ENCODE measurements at places on chromosomes 2 and 18.
A peak's percentile ranks its signal among the peaks of the same experiment; 100 is the strongest.

- DNase-seq: no peak
Observed at GRCh38 chr2:225020168-225020849, 22.0 kb downstream of the DOCK10 start.

DNA sequence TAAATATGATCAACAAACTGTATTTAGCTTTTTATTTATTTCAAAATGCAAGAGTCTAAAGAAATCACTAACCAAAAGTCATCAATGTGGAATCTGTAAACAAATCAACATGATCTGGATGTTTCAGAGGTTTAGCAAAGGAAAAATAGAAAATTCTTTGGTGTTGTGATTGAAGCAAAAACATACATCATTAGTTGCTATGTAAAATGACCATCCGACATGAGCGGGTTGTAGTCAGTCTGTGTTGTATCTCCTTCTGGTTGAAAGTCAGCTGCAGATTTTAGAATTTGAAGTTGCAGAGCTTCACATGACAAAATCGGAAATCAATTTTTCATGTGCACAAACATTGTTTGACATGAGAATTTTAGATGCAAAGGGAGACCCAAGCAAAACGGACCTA lies 63.2 kb downstream of the IRS1 start:
- DNase-seq: no peak

DNA sequence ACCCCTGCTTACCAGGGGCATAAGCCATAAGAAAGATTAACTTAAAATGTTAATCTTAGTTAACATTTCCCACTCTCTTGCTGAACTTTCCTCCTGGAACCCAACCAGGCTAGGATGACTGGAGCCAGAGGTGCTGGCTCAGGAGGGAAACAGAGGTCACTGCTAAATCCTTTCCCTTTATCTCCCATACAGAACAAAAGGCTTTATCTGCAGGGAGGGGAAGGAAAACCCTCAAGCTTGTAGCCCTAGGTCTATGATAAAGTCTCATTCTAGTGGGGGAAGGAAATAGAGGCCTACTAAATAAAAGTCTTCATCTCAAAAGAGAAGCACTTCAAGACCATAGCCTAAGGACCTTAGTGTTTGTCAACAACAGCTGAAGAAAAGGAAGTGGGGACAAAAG lies 18.6 kb downstream of the HIBCH start:
- DNase-seq: no peak

- no peak for DNase-seq
Observed at GRCh38 chr2:22290302-22290701, 1094.7 kb upstream of the KLHL29 start.

GRCh38 chr2:70192516-70192915 lies 1.7 kb upstream of the C2orf42 start:
- DNase-seq: no peak

GRCh38 chr2:80326214-80326613 lies 21.7 kb upstream of the LRRTM1 start:
- DNase-seq: no peak

DNA sequence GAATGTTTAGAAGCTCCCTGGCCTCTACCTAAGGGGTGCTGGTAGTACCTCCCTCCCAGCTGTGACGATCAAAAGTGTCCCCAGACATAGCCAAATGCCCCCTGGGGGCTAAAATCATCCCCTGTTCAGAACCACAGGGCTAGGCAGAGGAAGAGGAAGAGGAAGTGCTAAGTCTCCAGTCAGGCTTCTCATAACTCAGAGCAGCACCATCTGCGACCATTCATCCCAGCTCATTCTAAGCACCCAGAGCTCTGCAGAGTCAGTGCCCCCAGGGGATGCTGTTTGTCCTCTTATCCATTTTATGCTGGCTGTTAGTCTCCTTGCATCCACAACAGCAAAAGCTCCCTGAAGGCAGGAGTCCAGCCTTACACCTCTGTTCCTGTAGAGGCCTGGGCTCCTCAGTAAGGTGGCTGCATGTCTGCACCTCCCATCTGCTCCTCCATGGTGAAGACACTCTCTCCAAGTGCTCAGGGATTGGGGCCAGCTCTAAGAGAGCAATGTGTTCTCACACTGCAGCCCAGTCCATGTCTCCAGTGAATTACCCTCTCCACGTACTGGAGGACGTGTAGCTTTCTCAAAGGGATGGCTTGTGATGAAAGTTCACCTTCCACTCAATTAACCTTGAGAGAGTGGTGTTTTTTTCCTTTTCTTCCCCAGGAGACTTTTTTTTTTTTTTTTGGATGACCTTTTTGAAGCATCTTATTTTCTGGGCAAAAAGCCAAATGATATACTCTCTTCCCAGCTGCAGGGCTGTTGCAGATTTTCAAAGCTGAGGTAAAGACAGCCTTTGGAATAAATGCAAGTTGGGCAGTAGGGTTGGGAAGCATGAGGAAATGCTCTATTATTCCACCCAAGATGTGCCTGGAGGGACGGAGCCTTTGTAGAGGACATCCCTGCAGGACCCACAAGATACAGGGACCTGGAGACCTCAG lies 158.9 kb upstream of the SLC14A2 start:
- no peak for DNase-seq

- DNase-seq: no peak
Observed at GRCh38 chr2:72979896-72980295, 62.6 kb downstream of the EMX1 start.

GRCh38 chr2:145905371-145905770 lies 1385.5 kb upstream of the ZEB2 start:
- no peak for DNase-seq

GRCh38 chr2:179793238-179793637 lies 68.2 kb downstream of the ZNF385B start:
- DNase-seq: no peak

DNA sequence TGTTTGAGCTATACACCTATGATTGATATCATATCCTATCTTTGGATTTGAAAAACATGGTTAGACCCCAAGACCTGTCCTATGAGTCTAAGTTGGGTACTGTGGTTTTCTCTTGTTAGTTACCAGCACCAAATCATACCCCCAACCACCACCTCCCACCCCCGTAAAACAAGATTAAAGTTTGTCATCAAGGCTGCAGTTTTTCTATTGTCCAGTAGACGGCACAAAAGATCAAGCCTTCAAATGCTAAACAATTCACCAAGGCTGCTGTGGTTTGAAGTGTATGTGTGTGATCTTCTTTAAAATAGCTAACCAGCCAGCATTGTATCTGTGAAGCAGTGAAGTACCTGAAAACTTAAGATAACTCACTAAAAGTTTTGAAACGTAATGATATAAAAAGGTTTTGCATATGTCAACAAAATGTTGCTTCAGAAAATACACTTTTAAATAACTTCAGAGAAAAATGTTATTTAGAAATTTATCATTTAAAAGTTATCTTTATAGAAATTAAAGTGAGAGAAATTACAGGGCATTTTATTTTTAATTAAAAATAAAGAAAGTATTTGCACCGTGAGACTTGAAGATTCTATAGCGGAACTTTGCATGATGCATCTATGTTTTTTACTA lies 5.8 kb upstream of the MEIS1 start:
- DNase-seq: no peak

GRCh38 chr2:177668617-177669016 lies 276.0 kb downstream of the AGPS start:
- DNase-seq: no peak

DNA sequence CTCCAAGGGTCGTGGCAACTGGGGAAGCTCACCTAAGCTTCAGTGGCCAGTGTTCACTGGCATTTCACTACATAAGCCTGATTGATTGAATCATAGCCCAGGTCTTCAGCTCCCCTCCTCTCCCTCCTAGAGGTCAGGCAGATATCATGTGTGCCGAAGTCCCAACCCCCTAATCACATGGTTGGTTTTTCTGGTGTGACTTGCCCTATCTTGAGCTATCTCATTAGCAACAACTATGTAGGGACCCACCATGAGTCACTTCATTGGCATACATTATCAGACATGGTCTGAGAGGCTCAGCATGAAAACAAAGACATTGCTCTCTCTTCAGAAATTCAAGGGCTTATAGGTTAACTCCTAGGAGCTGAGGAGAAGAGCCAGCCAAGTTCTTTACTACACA lies 76.8 kb downstream of the LYPD1 start:
- DNase-seq: no peak

- peak; percentile 57 for DNase-seq
Observed at GRCh38 chr2:108534584-108535356, 500 bp downstream of the LIMS1 start.

DNA sequence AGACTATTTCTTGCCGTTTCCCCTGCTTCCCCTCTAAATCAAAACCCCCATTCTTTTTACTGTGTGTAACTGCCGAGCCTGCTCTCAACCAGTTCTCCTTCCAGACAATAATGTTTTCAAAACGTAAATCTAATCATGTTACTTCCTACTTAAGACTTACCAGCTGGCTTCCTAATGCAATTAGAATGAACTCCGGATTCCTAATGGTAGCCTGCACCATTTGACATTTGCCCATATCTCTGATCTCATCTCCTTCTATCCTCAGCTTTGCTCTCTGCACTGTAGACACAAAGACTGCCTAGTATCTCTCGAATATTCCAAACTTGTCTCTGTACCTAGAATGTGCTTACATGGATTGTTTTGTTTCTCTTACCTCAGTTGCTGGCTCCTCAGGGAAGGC lies 12.9 kb downstream of the TTL start:
- DNase-seq: no peak

DNA sequence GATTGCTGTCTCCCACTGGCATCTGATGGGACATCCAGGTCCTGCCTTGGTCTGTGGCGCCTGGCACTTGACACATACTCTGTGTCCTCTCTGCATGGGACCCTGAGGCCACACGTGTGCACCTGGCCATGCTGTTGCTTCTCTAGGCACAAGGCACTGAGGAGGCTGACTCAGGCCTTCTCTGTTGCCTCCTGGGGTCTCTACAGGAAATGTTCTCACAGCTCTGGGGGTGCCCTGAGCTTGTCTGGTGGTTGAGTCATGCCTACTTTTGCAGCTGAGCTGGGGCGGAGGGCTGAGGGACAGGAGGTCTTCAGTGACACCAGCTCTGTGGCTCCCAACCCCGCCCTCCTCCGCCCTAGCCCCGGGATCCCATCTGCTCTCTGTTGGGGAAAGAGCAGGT lies 207.0 kb upstream of the HS6ST1 start:
- DNase-seq: no peak

DNA sequence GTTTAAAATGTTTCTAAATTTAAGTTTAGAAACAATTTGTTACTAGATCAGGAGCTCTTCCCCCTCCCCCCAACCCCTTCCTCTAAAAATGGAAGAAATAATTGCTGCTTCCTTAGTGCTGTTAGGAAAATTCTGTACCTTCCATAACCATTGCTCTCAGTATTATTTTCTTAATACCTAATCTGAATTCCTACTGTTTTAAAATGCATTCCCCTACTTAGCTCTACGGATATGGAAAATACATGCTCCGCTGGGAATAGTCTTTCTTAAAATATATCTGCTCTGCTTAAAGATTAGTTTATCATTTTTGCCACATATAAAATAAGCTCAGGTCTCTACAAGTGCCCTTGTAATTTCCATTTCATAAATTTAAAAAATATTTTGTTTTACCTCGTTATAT lies 215.2 kb downstream of the TGIF1 start:
- no peak for DNase-seq

DNA sequence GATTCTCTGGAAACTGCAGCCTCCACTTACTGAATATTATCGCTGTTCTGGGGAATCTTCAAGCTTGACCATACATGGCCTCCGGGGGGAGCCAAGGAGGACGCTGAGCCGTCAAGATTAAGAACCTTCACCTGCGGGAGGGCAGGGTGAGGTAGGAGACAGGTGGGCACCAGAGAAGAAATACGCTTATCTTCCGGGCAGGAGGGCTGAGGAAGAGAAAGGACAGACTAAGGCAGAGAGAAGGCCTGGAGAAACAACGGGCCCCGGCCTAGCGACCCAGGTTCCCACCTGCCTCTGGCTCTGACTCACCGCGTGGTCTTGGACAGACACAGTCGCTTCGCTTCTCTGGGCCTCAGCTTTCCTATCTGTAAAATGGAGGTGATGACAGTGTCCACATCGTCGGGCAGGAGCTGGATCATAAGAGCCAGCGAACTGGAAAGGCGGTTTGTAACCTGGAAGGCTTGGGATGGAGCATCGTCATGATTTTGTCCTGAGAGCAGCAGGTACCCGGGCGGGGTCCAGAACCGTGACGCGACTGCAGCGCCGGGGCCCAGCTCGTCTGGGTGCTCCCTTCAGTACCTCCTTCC lies 659 bp downstream of the ZNF142 start:
- DNase-seq: peak; percentile 51

DNA sequence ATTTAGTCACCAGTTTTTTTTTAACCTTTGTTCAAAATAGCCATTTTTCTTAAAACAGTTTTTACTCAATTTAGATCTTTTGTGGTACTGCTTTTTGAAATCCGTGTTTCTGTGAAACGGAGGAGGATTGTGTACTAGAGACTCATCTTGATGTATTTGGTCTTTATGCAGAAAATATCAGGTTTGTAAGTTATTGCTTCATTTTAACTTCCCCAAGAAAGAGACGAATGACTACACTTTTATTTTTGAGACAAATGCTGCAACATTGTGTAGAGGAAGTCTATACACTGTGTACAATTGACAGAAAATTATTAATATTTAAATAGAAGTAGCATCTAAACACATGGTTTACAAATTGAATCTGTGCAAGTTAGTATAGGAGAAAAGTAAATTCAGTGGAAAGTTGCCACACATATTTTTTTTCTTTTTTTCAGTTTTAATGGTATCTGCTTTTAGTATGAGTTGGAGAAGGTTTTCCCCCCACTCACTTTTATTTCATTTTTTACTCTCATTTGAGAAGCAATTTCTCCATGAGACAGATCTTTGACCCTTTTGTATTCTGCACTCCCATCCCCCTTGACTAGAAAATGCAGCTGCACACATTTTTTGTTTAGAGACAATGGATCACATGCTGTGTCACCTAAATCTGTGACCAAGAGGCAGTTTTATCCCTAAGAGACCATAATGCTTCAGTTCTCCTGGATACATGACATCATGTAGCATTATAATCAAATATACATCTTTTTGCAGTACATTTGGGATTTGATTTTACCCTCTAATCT lies 200.8 kb upstream of the STON1 start:
- no peak for DNase-seq

GRCh38 chr2:175854665-175855064 lies 147.4 kb downstream of the LNPK start:
- no peak for DNase-seq

- no peak for DNase-seq
Observed at GRCh38 chr2:239664216-239664810, 263.5 kb upstream of the HDAC4 start.
